PC-9 (cell line): ENCODE measurements at places on chromosomes 4 and X. TPM values are rescaled to one million over a fixed set of nuclear protein-coding genes. Genes with fewer than 3 reads are reported as not detected.

The MAGED4B gene
- total RNA-seq: not detected in 2 replicates

The GPR78 gene
- 56.6 and 68.2 TPM in 2 replicates for total RNA-seq

The CENPU gene
- 25.5 and 47.7 TPM in 2 replicates for total RNA-seq

The MAGEA10 gene
- total RNA-seq: not detected in 2 replicates

The HMX1 gene
- total RNA-seq: not detected in 2 replicates

- no peak for DNase-seq
These were observed 75.6 kb downstream of the REPS2 start for GRCh38 chrX:17021851-17022604.

- no peak for DNase-seq
These were observed 732 bp downstream of the NLGN4X start for GRCh38 chrX:6227935-6228334.

GRCh38 chr4:88672987-88673386, 24.6 kb downstream of the NAP1L5 start:
- DNase-seq: no peak

GRCh38 chrX:21725496-21725895, 32.4 kb downstream of the SMPX start:
- no peak for DNase-seq

DNA sequence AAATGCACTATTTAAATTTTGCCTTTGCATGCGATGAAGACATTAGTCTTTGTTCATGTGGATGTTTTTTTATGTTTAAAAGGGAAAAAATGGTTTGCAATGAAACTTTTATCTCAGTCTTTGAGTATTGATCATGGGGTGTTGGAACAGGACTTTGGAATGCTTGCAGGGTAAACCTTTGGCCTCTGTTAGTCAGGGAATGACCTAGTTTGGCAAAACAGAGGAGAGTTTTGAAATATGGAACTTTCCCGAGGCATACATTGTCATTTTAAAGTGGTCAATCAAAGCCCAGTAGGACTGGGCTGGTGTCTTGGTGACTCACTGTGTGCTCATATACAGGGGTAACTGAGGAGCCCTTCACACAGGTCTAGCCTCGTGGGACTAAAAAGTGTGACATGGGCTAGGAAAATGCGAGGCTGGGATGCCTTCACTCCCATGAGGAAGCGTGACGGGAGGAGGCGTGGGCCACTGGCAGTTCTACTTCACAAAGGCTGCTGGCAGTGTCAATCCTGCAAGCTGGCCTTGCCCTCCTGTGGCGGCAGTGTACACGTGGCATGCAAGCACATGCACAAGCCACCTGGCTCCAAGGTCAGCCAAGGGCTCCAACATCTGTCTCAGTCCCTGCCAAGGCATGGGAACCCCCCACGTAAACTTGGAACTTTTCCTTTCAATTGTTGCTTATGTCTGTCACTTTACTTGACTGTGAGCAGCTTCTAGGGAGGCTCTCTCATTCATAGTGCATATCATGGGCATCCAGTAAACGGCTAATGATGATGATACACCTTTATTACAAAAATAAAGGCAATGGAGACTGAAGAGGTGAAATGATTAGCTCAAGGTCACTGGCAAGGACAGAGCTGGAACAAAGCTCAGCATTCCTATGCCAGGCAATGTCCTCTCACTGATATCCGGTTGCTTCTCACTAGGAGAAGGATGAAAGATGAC, 5.2 kb upstream of the F11 start:
- DNase-seq: no peak

DNA sequence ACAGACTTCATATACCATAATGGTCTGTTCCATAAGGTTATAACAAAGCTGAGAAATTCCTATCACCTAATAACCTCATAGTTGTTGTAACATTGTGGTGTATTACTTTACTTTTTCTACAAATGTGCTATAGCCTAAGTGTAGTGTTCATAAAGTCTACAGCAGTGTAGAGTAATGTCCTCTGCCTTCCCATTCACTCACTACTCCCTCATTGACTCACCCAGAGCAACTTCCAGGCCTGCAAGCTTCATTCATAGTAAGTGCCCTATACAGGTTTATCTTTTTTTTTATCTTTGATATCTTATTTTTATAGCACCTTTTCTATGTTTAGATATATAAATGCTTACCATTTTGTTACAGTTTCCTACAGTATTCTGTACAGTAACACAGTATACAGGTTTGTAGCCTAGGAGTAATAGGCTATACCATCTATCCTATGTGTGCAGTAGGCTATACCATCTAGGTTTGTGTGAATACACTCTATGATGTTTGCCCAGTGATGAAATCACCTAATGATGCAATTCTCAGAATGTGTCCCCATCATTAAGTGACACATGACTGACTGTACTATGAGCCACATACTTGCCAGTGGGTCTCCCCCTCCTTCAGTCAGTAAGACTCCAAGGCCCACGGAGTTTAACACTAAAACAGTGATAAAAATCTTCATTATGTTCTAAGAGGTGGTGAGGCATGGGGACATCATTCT, 299.9 kb downstream of the UNC5C start:
- no peak for DNase-seq

DNA sequence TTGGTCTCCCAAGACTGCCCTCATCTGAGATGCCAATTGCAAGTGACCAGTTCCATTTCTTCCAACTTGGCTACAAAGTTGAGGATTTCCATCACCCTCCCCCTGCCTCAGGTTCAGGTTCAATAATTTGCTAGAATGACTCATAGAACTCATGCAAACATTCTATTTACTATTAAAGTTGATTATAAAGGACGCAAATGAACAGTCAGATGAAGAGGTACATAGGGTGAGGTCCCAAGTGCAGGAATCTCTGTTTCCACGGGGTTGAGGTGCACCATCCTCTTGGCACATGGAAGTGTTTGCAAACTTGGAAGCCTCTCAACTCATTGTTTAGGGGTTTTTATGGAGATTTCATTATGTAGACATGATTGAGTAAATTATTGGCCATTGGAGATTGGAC, 41.0 kb downstream of the FGFBP1 start:
- DNase-seq: no peak

GRCh38 chr4:112842513-112842912, 205.6 kb downstream of the LARP7 start:
- no peak for DNase-seq

DNA sequence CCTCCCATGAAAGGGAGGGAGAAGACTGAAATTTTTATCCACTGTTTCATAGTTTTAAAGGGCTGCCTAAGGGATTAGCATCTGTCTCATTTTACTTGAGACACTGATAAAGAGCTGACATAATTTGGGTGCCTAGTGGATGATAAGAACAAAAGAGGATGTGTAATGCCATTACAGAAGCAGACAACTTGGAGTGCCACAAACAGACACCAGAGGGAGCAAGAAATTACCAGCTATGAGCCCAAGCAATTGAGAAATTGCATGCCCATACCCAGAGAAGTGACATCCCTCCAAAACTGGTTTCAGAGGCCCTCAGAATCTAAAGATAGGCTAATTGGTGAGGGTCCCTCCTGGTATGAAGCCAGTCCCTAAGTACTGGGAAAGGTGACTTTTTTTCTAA, 38.5 kb upstream of the POU3F4 start:
- no peak for DNase-seq
